ENCODE measurements at places on chromosomes 4 and X.
A peak's percentile ranks its signal among the peaks of the same experiment; 100 is the strongest.

DNA sequence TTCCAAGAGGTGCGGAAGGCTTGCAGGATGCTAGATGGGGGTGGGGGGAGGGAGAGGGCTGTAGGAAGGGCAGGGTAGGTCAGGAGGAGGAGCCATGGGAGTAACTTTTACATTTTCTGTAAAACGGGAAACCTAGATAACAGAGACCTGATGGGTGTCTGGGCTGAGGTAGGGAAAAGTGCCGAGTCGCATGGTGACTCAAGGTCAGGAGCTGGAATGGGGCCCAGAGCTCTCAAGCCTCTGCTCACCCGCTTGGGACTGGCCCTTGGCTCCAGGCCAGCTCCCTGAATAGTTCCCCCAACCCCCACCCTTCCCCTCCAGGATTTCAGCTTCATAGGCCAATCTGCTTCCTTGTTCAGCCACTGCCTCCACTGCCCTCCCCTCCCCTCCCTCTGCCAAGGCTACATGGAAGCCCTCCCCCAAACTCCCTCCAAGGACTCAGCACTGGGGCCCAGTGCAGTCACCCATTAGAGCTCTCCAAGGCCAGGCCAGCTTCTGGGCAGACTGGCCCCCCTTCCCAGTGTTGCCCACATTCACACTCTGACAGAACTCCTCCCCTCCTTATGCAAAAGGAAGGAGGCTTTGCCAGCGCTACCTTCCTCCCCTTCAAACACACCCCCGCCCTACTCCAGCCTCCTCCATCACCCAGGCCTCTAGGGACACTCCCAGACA, 43.6 kb downstream of the TSC22D3 start:
- no peak for DNase-seq

DNA sequence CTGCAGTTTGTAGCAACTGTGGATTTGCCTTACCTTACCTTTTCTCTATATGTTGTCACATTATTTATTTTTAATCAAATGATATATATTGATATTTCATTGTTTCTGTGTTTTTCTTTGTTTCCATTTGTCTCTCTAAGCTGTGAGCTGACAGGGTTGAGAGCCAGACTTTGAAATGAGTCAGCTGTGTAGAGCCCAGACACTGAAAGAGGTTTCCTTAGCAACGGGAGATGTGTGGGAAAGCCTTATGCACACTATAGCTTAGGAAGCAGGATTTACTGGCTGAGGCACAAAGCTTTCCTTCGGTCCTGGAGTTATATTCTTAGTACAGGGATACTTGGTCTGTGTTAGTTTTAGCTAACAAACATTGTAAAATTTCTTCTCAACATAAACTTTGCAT, 192.2 kb downstream of the FGF13 start:
- no peak for DNase-seq

DNA sequence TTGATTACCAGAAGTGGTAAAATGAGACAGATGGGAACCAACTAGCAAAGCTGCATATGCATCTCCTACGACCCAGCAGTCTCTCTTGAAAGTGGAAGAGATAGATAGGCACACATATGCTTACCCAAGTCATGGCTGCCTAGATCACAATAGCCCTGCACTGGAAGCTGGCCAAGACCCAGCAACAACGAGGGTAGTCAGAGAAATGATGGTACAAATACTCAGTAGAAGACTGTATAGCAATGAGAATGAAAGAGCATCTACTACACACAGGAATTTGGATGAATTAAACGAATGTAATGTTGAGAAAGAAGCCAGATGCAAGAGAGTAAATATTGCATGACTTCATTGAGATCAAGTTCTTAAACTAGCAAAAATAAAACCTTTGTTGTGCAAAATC, 100.3 kb upstream of the FAT1 start:
- no peak for DNase-seq

- no peak for DNase-seq
These were observed 105.2 kb upstream of the NOCT start for GRCh38 chr4:138910195-138910913.

- DNase-seq: no peak
These were observed at the start of gene SFRP2 for GRCh38 chr4:153788413-153789276. TSS of gene SFRP2 (minus strand) at chr4:153789083. CDS start at chr4:153788835, 248 bp downstream.

- no peak for DNase-seq
These were observed 12.9 kb upstream of the ADH4 start for GRCh38 chr4:99156992-99157391.

DNA sequence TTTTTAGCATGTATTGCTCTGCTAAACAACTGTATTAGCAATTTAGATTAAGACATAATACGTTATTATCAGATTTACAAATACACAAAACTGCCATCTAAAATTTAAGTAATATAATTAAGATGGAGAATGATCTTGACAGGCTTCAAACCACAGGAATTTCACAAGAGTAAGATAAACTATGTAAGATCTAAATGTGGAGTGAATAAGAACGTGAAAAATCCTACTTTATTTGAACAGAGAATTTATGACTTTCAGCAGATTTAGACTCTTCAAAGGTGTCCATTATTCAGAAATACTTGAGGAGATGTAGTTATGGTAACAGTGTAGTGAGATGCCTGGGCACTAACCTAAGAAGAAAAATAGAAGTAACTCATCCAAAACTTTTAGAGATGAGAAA, 73.2 kb downstream of the SLC4A4 start:
- DNase-seq: no peak

DNA sequence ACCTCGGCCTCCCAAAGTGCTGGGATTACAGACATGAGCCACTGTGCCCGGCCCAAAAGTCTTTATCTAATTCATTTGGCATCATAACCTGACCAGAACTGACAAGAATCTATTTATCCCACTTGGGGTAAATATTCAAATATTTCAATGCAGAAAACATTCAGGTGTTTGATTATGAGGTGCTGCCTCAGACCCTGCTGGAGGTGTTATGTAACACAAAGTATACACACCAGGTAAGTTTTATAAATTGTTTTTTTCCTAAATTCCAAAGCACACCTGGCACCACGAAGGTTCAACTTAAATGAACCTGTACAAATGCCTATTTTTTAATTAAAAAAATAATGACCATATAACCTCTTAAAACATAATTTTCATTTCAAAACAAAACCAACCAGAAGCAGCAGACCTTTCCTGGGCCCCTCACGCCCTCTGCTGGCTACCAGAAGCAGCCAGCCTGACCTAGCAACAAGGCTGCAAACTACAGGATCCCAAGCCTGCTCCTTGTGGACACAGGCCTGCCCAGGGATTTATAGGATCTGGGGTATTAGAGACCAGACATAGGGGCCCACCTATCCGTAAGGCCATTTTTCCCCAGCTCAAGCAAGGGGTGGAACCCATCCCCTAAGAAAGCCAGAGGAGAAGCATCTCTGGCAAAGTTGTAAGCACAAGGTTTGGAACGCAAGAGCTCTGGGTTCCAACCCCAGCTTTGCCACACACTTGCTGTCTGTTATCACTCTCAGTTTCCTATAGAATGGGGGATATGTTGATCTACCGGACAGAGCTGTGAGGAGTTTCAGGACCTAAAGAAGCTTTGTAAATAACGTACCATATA, 11.7 kb downstream of the OTUD5 start:
- peak; percentile 58 for DNase-seq

DNA sequence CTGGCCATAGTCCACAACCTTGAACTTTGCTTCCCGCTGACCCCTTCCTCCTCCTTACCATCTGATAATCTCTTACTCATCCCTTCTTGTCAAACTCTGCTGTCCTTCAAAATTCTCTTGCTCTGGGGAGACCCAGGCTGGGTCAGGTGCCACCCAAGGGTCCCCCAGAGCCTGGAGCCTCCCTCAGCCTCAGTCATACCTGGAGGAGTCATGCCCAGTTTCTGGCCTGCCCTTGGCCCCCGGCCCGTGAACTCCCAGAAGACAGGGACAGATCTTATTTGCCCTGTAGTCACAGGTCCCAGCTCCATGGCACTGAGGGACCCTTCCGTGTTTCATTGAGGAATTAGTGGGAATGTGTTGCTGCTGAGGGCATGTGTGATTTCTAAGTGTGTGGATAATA, 4.7 kb upstream of the GPR78 start:
- no peak for DNase-seq

DNA sequence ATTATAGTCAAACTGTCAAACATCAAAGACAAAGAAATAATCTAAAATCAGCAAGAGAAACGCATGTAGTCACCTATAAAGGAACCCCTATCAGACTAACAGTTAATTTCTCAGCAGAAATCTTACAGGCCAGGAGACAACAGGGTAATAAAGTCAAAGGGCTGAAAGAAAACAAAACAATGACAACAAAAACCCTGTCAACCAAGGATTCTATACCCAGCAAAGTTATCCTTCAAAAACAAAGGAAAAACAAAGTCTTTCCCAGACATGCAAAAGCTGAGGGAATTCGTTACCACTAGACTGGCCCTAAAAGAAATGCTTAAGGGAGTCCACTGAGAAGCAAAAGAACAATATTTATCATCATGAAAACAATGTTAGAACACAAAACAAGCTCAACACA, 22.1 kb downstream of the TMEM154 start:
- DNase-seq: no peak

- no peak for DNase-seq
These were observed 212.3 kb upstream of the BCOR start for GRCh38 chrX:40310016-40310415.

DNA sequence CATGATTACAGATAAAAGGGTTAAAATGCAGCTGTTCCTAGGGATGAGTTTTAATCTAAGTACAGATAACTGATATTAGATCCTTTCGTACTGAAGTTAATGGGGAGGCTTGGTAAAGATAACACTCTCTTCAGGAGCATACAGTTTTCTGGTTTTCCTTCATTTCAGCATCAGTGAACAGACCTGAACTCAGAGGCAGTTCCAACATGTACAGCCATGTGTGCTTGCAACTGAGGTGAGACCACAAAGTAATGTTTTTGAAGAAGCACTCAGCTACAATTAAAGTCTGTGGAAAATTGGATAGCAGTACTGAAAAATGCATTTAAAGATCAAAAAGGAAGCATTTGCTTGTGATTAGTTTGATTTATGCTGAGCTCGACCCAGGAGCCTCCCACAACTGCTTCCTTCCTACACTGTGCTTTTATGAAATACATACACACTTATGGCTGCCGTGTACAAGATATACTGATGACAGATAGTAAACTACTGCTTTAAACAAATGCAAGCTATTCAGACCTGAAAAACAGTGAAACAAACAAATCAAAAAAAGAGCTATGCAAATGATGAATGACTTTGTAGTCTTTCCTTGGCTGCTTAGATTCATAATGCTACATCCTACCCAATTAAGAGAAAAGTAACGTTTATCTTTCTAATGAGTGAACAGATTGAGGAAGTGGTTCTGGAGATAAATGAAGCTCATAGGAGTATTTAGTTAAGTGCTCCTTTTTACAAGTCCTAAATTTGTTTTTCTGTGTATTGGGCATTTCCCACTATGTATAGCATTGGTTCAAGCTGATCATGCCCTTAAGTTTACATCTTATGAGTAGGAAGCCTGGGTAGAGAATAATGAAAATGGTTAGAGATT, 68.4 kb downstream of the PDLIM5 start:
- no peak for DNase-seq

DNA sequence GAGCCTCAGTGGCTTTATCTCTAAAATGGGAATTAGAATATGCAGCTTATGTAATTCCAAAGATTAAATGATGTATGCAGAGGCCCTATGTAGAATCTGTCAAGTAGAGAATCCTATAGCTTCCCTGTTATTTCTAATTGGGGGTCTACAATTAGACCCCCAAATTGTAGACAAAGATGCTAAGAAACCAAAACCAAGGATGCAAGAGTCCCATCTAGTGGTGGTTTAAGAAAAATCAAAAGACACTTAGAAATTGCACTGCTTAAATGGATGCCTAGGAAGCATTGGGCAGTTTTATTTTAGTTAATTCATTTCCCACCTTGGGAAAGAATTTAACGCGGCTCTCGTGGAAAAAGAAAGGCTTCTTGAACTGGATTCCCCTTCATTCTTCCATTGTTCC, 115.2 kb downstream of the GABRA2 start:
- DNase-seq: no peak

GRCh38 chrX:14084466-14084865, 54.8 kb upstream of the GEMIN8 start:
- no peak for DNase-seq

DNA sequence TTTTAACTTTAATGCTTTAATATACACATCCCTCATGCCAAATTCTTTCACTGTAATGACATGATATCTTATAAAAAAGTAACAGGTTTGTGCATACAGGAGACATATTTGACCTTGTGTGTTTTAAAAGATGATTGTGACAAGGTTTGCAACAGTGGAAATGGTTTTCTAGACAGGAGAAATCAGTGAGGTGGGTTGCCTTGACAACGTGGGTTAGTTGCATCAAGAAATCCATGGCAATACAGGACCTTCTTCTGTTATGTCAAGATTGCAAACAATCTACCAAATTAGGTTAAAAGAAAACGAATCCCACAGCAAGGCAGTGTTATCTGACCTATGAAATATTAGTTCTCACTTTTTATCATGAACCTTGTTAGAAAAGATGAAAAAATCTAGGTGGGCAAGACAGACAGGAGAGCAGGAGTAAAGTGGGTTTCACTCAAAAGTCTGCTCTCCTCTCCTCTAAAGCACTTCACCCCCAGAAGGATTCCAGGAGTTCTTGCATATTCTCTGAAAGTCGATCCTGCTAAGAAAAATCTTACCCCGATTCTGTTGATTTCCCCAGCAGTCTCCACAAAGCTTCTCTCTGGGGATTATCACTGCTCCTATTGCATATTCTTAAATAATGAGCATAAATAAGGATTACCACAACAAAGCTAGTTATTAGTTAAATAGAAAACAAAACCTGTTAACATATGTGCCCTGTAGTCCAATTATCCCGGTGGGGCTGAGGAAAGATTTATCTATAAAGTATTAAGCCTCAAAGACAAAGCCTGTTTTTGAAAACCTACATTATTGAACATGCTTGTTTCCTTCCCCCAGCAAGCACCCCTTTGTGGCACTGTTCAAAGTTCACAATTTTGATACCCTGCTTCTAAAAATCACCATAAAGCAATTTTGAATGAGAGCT, 71.0 kb downstream of the TMA16 start:
- DNase-seq: no peak

- no peak for DNase-seq
These were observed 1.0 kb downstream of the SLITRK4 start for GRCh38 chrX:143634663-143635455.

DNA sequence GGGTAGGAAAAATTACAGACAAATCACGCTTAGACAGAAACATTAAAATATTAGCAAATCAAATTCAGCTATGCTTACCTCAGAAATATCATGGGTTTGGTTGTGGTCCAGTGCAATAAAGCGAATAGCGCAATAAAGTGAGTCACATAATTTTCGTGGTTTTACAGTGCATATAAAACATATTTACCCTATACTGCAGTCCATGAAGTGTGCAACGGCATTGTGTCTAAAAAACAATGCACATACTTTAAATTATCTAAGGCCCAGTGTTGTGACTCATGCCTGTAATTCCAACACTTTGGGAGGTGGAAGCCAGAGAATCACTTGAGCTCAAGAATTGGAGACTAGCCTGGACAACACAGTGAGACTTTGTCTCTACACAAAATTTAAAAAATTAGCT, 195.7 kb upstream of the IL1RAPL1 start:
- DNase-seq: no peak

DNA sequence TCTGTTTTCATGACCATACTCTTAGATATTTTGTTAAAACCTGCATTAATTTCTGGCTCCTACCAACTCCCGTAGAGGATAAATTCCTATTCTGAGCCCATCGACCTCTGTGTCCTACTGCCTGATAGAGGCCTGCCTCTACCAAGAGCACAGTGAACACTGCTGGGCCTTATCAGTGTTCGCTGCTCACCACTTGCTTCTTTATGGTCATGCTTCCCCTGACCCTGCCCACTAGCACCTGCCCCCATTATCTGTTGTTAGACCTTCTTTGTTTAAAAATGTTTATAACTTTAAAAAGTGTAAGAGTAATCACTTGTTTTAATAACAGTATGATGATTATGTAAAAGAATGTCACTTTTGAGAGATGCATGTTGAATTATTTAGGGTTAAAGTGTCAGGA, 6.1 kb downstream of the DAPP1 start:
- no peak for DNase-seq

Data from MM.1S (cell line).